ENCODE measurements at places on chromosomes 7 and 10.

GRCh38 chr7:163971-164881, 28.1 kb upstream of the FAM20C start:
- DNase-seq: no peak

DNA sequence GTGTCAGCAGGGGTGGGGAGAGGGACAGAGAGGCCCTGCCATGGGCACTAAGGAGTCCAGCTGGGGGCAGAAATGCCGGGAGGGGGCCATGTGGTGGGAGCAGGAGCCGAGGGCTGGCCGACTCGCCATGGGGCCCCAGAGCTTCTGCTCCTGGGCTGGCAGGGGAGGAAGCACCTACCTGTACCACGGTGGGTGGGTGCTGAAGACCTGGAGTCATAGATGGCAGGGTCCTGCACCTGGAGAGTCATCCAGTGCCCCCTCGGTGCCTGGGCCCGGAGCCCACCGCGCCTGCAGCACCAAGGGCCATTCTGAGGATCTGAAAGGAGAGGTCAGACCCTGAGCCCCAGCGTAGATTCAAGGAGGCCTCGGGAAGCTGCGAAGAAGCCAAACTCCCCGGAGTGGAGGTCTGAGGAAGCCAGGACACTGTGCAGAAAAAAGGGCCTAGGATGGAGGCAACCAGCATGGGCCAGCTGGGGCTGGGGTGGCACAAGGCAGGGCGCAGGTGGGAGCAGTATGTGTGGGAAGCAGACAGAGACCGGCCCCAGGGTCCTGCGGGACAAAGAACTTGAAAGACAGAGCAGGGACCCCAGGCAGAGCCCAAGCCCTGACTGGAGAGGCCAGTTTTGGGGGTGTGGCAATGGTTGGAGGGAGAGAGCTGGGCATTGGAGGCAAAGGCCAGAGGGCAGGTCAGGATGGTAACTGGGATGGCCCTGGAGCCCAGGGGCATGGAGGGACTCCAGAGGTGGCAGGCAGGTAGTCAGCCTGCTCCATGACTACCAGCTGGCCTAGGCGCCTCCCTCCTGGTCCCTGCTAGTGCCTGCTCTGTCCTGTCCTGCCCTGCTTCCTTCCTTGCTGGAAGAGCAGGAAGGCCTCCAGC, 26.7 kb upstream of the SMARCD3 start:
- no peak for DNase-seq

DNA sequence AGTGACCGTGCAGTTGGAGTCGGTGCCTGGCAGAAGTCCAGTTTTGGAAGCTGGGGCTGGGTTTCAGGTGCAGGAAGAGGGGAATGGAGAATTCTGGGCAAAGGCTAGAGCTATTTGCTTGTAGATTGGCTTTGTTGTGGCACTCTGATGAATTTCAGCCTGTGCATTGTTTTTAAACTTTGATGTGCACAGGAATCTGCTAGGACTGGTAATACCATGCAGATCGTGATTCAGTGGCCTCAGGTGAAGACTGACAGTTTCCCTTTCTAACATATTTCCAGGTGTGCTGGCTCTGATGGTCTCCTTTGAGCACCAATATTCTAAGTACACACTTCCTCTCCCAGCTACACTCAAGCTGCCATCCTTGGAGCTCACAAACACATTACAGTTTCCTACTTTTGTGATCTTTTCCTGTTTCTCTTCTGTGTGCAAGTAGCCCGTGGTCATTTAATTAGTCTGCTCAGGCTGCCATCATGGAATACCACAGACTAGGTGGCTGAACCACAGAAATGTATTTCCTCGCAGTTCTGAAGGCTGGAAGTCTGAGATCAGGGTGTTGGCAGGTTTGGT, 55.6 kb downstream of the NOC3L start:
- DNase-seq: no peak

GRCh38 chr7:15845868-15846267, 159.4 kb upstream of the MEOX2 start:
- no peak for DNase-seq
